ENCODE measurements at places on chromosomes 4 and X.

DNA sequence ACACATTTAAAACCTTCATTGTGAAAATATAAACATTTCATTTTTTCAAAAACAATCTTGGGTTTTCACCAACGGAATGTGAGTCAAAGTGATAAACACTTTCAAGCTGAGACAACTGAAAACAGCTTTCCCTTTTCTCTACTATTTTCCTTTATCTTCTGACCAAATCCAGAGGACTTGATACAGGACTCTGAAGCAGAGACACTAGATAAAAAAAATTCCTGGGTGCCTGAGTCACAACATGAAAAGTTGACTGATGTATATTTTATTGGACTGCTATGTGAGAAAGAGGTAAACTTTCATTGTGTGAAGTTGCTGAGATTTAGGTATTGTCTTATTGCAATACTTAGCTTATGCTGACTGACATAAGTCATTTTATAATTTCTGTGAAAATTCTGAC lies 411.2 kb downstream of the SPOCK3 start:
- DNase-seq: no peak

DNA sequence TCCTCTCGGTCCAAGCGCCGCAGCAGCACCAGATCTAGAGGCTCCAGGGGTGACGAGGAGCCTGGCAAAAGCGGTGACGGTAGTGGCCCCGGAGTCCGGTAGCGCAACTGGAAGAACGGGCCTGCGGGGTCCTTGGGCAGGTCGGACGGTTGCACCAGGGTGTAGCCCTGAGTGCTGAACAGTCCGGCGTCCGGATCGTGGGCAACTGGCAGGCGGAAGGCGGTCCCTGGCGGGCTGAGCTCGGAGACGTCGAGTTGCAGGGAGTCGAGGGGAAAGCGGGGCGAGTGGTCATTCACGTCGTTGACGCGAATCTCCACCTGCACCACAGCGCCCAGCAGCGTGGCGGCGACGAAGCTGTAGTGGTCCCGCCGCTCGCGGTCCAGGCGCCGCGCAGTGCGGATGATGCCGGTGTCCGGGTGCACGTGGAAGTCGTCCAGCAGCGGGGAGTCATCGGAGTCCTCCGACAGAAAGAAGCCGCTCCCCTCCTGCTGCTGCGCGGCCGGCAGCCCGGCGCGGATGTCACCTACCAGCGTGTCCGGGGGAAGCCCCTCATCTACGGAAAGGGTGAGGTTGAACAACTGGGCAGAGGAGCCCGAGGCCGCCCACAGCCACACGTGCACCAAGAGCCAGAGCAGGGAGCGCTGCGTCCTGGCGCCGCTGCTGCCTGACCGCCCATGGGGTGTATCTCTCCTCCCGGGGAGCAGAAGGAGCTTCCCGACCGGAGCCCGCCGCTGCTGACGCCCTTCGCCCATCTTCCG lies 837 bp downstream of the DCHS2 start:
- no peak for DNase-seq

DNA sequence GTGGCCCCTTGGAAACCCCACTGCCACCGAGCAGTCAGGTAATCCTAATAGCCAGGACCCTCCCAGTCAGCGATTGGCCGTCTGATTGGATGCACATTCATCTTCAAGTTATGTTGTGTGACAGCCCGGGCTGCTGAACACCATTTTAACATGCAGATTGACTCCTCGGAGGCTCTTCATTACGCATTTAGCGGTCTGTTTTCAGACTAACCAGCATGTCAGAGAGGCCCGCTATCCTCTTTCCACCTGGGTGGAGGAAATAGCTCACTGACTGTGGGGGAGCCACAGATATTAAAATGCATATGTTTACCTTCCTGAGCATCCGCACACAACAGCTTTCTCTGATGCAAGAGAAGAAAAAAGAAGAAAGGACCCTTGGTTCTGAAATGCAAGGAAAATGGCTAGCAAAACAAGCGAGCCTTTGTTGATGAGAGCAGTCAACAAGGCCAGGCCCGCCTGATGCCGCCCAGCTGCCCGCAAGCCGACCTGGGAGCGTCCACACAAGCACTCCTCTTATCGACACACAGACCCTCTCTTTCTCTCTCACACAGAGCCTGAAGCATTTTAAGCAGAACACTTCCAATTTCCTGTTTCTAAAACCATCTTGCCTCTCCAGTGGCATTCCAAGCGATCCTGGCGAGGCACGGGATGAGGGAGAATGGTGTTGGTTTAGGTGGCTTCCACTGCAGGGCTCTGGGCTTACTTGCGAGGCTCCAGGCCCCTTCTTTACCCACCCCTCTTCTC lies 118.3 kb downstream of the MGST2 start:
- no peak for DNase-seq

GRCh38 chr4:162841753-162842152 lies 324.9 kb downstream of the NAF1 start:
- no peak for DNase-seq

DNA sequence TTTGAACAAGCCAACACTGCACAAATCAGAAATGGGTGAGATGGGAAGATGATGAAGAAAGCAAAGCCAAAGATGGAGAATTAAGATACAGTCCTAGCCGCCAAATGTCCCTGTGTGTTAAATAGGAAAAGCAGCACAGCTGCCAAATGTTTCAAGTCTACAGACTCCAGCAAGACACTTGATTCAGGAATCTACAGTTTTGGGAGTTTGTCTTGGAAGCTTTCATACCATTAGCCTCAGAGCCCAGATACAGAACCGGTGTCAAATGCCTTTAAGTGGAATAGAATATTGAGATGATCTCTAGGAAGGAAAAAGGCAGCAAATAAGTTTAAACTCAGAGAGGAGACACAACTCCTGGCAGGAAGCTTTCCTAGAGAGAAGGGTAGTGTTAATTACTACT lies 30.3 kb downstream of the OPHN1 start:
- no peak for DNase-seq

DNA sequence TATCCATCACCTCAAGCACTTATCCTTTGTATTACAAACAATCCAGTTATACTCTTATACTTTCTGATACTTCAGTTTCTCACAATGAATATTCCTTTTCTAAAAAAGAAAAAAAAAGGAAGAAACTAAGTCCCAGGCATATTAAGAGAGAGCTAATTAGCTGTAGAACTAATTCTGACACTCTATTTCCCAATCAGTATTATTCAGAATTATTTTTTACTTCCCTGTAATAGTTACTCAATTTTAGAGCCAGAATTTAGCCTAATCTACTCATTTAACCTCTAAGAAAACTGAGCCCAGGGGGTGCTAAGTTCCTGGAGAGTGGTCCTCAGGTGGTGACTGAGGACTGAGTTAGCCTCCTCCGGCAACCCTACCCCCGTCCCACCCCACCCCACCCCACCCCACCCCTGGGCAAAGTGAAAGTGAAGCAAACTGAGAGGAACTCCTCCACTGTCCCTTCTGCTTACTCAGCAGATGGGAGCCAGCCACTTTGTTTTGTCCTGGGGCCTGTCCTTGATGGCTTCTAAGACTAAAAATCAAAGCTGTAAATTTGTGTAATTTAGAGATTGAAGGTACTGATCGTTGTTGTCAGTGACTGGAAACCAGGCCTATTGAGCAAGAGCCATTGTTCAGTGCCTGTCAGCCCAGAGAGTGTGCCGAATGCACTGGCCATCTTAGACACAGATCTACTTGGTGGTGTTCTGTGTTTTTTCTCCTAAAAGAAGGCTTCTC lies 162.1 kb downstream of the CBR4 start:
- no peak for DNase-seq

GRCh38 chrX:123743312-123743711 lies 10.5 kb upstream of the THOC2 start:
- no peak for DNase-seq

- no peak for DNase-seq
Measured at GRCh38 chr4:36242629-36243354, 1.5 kb downstream of the ARAP2 start.

GRCh38 chrX:147737690-147738089 lies 174.0 kb upstream of the FMR1 start:
- DNase-seq: no peak

- DNase-seq: no peak
Measured at GRCh38 chrX:107542500-107542899, 85.8 kb upstream of the PRPS1 start.

DNA sequence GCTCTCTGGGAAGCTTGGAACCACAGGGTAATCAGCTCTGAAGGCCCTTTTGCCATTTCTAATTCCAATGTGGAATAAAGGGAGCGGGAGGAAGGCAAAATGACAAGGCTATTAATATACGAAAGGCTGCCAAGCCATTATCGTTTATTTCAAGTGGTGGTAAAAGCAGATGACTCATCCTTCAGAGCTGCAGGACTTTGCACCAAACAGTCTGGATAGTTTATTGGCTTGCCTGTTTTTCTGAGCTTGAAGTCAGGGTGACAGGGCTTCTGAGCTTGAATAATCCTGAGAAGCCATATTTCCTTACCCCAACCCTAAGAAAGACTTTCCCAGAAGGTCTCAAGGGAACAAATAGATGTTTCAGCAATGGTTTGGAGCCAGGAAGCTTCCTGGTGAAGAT lies 7.7 kb upstream of the GABRE start:
- DNase-seq: no peak

- no peak for DNase-seq
Measured at GRCh38 chrX:46571423-46572339, 1.9 kb upstream of the CHST7 start.

DNA sequence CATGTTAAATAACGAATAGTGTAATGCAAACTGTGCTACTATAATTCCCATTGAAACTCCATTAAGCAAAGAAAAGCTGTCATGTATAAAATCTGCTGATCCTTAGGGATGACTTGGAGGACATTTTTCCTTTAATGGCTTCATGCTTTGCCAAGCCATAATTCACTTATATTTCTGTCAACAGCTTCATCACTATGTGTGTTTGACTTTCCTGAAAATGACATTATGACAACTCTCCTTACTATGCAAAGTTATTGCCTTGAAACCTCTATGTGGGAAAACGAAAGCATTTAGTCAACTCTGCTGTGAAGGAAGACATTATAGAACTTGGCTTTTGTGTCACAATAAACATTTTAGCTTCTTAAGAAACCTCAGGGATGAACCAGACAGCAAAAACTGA lies 210.5 kb downstream of the GRXCR1 start:
- DNase-seq: no peak

- no peak for DNase-seq
Measured at GRCh38 chr4:114558446-114559020, 40.1 kb upstream of the UGT8 start.

DNA sequence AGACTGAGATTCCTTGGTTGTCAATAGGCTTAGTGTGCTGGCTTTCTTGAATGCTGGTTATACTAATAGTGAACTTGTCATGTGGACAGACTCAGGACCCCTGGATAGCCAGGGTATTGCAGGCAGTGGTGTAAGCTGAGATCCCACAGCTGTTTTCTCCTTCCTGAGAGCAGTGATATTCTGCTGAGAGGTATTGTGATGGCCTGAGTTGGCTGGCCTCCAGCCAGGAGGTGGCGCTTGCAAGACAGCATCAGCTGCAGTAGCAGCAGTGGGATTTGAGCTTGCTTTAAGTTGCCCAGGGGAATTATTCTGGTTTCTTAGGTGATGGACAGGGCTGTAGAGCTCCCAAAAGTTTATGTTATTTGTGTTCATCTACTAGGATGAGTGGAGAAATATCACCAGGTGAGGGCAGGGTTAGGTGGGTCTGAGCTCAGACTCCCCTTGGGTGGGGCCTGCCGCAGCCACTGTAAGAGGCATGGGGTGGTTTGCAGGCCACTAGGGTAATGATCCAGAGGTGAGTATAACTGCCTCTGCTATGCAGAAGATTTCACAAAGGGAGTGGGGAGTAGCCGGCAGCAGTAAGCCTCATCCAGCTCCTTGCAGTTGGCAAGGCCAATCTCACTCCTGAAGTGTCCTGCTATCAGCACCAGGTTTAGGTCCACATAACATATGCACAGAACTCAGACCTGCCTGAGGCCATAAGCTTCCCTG lies 66.2 kb downstream of the IL15 start:
- no peak for DNase-seq

- DNase-seq: no peak
Measured at GRCh38 chrX:37455381-37455780, 106.2 kb downstream of the PRRG1 start.

DNA sequence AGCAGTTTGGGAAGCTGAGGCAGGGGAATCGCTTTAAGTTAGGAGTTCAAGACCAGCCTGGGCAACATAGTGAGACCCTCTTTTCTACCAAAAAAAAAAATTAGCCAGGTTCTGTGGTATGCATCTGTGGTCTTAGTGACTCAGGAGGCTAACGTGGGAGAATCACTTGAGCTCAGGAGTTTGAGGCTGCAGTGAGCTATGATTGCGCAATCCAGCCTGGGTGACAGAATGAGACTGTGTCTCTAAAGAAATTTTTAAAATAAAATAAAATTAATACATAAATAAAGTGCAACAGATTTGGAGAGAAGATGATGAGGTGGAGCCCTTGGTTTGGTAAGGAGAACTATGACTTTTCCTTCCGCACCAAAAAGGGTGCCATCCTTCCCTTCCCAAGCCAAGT lies 436.9 kb downstream of the NLGN4X start:
- DNase-seq: no peak
